Stimulated activated memory B cell treated with anti-CD40 and anti-IgM and Interleukin-4, amounts not matched to agents 10 μg/mL and 1 μg/mL and 100 μg/mL, for 72 hours (primary cell): ENCODE measurements at places on chromosomes 11 and 22.

- no peak for ATAC-seq
These were observed 13.7 kb downstream of the ABCC8 start for GRCh38 chr11:17462940-17463339.

DNA sequence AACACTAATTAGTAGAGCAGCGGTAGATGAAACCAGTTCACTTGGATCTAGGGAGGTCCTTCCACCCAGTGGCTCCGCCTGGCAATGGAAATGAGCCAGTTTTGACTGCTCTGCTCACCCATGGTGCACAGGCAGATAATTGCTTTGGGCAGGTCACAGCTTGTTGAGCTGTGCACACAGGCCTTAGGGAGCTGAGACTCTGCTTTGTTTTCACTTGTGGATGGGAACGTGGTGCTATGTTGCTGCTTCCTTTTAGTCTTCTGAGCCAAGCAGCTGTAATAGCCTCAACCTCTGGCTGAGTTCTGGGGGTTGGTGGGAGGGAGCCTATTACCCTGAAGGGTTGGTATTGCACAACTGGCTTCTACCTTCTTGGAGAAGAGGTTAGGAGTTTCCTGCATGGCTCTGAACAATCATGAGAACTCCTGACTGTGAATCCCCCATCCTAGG lies 262.3 kb upstream of the MTNR1B start:
- ATAC-seq: no peak

DNA sequence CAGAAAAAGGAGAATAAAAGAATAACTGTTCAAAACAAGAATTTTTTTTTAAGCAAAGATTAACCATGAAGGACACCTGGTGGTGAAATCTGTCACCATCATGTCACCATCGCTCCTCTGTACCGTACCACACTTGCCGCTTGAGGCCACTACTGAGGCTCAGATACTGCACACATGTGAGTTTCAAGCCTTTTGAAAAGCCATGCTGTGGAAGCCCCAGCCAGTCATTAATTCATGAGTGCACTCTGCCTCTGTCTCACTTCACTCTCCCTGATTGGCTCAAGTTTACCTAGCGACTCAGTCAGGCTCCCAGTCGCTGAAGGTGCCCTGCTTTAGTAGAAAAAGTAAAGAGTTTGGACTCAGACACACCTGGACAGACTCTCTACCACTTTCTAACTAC lies 6.6 kb upstream of the MS4A12 start:
- ATAC-seq: peak; percentile 99

DNA sequence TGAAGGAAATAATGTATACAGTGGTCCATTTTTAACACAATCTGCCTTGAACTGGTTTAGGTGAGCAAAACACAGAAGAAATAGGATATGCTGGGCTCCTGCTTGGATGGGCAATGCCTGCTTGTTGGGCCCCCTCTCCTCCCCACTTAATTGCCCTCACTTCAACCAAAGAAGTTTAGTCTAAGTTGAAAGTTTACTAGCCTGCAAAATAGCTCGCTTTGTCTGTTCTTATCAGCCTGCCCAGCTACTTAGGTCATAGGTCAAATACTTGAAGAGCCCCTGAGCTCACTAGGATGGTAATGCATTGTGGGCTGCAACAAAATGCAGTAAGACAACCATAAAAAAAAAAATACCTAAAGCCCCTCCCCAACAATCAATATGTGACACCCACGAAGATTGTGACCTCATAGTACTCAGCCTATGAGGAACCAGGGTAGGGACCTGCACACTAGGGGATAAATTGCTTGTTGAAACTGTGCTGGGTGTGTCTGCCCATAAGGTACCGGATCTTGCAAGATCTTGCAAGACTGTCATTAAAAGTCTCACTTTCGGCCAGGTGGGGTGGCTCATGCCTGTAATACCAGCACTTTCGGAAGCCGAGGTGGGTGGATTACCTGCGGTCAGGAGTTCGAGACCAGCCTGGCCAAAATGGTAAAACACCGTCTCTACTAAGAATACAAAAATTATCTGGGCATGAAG lies 10.9 kb downstream of the DRICH1 start:
- no peak for ATAC-seq

DNA sequence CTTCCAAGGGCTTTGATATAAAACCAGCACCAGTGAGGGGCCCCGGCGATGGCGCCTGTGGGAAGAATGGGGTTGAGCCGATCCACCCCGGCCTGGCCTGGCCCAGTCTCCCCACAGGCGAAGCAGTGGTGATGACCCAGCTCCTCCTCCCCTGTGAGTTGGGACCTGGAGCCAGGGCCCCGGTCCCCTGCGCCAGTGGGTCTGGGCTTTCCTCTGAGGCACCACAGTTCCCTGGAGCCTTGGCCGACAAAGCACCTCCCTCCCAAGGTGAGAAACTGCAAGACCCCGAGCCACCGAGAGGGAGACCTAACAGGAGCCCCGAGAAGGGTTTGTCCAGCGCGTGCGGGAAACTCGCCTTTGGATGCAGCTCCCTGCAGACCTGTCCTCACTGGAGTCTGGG lies 942.9 kb downstream of the BRD1 start:
- ATAC-seq: no peak
